ACHN (cell line): ENCODE measurements at places on chromosomes 5 and 9.
A peak's percentile ranks its signal among the peaks of the same experiment; 100 is the strongest.

- DNase-seq: no peak
These were observed 412.6 kb downstream of the DMRT2 start for GRCh38 chr9:1462626-1463308.

- no peak for DNase-seq
These were observed 136.3 kb downstream of the ASTN2 start for GRCh38 chr9:117278471-117279035.

DNA sequence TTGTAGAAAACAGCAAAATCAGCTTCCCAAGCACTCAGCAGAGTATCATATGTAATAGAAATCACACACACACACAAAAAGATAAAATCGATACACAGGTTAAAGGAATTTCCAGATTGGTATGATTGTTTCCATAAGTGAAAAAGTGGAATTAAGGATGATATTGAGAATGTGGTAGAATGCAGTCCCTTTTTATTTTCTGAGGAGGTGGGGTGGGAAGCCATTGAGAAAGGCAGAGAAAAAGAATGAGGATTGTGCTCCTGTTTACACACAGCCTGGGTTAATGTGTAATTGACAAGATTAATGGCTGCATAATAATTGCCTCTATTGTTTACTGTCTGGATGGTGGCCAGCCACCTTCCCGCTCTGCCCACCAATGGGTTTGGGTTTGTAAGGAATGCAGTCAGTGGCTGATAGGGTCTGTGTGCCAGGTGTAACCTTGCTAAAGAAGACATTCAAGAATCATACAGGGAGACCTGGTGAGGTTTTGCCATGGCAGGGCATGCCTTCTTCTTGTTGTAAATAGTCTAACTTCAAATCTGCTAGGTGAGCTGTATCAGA is 177.2 kb upstream of the MAP3K1 start:
- no peak for DNase-seq

- DNase-seq: peak; percentile 95
These were observed 255.2 kb upstream of the TNC start for GRCh38 chr9:115373000-115373709.

DNA sequence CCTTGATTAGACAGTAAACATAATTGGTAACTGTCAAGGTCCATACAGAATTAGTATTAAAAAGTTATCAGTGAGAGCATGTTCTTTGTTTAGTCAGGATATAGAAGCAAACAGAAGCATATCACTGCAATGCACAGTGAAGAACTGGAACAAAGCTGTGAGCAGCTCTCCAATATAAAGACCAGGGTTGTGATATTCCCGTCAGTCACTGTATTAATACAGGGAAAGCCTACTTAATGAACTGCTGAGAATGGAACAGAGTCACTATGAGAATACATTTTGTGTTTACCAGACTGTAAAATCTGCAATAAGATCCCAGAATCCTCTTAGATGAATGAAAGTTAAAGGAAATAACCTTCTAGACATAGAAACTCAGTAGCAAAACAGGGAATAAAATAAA is 58.2 kb downstream of the EFNA5 start:
- DNase-seq: no peak

- DNase-seq: no peak
These were observed 387.4 kb downstream of the CETN3 start for GRCh38 chr5:90022002-90022710.

DNA sequence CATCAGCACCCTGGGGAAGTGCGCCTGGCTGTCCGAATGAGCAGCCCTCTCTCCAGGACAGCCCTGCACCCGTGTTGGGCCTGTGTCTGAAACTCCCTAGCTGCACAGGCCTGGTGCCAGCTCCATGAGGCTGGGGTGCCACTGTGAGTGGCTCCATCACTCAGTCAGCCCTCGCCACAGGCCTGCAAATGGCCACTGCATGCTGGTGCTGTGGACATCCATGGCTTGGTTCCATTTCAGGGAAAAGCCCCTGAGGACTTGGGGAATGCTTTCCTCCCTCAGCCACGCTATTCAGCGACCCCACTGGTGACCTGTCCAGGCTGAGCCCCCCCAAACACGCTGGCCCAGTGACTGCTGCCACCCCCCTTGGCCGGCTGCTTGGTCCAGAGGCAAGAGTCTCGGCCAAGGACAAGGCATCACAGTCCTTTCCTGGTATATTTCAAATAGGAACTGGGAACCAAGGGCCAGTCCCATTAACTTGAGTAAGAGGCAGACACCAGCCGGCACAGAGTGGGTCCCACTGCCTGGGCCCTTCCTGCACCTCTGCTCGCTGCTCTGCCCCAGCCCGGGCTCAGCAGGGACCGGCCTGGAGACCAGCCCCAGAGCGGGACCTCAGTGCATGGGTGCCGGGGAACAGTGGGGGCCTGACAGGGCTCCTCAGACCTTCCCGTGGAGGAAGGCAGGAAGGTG is 181.3 kb downstream of the AUH start:
- DNase-seq: no peak

DNA sequence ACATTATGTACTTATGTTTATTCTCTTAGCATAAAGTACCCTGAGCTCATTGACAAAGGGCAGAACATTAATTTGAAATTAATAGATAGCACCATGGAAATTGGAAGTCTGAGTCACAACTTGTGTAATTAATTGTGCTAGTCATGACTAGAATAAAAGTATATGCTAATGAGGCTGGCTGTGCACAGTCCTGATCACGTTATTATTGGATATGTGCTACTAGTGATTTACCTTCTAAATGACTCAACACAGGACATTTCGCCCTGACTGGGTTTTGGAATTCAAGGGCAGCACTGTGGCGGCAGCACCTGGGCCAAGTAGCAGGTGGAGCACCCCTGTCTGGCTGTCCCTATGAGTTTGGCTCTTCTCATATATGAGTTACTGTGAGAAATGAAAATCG is 341.8 kb downstream of the ICE1 start:
- DNase-seq: no peak

GRCh38 chr5:115170134-115170928 is 623 bp upstream of the TRIM36 start:
- DNase-seq: no peak

DNA sequence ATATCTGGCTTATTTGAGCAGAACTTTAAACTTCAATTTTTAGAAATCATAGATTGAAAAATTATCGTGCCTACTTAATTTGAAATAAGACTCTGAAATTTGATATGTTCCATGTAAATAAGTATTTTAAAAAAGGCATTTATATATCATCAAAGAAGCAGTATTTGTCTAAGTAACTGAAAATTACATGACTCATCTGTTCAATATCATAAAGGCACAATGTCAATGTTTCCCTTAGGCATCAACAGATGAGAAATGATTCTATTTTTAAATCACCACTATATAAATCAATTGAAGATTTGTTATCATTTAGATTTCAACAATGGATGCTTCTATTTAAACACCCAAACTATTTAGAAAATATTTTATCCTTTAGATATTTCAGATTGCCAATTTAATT is 142.9 kb upstream of the POU5F2 start:
- DNase-seq: no peak

GRCh38 chr5:35063414-35063813 is 15.7 kb upstream of the AGXT2 start:
- no peak for DNase-seq

DNA sequence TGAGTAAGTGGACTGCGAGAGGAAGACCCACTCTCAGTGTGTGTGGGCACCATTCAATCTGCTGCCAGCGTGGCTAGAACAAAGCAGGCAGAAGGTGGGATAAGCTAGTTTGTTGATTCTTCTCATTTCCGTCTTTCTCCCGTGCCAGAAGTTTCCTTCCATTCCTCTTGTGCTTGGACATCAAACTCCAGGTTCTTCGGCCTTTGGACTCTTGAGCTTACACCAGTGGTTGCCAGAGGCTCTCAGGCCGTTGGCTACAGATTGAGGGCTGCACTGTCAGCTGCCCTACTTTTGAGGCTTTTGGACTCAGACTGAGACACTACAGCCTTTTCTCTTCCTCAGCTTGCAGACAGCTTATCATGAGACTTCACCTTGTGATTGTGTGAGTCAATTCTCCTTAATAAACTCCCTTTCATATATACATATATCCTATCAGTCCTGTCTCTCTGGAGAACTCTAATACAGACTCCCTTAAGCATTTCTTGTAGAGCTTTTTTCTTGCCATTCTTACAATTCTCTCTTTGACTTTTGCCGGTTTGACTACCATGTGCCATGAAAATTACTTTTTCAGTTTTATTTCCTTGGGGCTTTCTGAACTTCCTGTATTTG is 494.9 kb downstream of the PRR16 start:
- no peak for DNase-seq

DNA sequence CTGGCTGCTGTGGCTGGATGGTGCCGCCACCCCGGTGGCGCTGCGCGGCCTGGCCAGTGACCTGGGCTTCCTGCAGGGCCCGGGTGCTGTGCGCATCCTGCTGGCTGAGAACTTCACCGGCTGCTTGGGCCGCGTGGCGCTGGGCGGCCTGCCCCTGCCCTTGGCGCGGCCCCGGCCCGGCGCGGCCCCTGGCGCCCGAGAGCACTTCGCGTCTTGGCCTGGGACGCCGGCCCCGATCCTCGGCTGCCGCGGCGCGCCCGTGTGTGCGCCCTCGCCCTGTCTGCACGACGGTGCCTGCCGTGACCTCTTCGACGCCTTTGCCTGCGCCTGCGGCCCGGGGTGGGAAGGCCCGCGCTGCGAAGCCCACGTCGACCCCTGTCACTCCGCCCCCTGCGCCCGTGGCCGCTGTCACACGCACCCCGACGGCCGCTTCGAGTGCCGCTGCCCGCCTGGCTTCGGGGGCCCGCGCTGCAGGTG is 17.5 kb downstream of the CRB2 start:
- DNase-seq: no peak

DNA sequence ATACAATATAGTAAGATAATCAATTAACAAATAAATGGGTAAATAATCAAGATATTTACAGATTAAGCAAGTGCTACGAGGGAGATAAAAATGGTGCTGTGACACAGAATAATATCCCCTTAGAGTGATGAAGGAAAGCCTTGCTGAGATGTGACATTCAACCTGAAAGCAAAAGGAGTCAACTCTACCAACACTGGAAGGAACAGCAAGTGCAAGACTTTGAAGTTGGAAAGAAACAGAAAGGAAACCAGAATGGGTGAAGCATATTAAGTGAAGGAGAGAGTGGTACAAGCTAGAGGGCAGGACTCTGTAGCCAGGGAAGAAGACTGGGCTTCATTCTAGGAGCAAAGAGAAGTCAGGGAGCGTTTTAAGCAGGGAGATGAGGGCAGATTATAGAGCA is 12.2 kb upstream of the MEGF9 start:
- no peak for DNase-seq

DNA sequence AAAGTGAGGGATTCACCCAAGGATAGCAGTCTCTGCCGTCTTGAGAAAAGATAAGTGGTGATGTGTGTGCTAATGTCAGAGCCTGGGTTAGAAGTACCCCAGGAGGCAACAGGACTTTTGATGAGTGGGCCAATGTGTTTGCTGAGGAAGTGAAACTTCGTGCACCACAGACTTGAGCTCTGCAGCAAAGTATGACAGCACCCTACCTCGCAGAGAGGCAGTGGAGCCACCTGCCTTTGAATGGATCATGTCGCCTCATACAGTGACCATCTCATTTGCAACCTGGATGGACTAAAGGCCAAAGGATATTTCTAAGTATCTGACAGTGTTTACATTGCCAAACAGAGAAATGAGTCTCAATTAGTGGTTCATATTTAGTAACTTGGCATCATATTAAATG is 593.9 kb upstream of the GRAMD2B start:
- DNase-seq: no peak

GRCh38 chr5:158609333-158610050 is 490.2 kb downstream of the EBF1 start:
- no peak for DNase-seq

DNA sequence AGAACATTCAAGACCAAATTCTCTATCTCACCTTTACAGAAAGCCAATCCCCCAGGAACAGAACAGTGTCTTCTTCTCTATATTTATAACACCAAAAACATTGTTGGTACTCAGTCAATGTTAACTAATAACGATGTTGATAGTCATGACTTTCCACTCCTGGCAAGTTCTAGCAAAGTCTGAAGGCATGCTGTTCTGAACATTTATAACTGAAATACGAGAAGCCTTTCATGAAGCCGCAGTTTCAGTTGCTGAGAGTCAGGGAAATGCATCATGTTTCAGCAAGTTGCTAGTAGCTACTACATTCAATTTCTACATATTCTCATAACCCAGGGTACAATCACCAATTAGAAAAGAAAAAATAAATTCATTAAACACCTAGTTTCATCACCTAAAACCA is 301.4 kb downstream of the PDE4D start:
- peak; percentile 56 for DNase-seq

DNA sequence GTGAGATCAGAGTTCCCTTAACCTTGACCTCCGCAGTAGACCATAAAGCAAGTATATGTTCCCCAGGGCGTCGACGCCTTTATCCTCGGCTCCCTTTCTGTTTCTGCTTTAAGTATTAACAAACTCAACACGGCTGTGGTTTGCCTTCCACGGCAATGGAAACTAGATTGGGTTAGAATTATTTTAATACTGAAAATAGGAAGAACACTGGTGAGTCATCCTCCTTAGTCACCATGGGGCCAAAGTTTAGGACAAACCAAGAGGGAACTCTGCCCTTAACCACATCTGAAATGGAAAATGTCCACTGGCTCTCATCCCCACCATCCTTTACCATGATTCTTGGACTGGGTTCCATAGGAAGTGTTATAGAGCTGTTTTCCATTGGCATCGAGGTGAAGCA is 386.1 kb downstream of the ACTL7B start:
- DNase-seq: no peak

DNA sequence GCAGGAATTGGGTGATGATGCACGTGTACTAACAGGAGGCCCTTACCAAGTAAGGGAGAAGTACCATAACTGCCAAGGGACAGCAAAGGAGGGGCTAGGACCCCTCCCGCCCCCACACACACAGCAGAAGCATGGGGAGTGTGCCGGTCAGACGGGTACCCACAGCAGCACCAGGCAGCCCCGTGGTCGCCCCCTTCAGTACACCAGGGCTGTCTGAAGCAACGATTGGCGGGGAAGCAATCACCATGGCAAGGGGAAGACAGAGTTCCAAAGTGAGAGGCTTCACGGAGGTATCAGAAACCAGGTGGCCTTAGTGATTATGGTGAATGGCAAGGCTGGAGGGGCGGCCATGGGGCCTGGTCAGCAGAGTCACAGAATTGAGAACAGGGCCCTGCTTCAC is 72.2 kb downstream of the CAMSAP1 start:
- DNase-seq: no peak

GRCh38 chr5:67206929-67207328 is 10.3 kb upstream of the CD180 start:
- no peak for DNase-seq

DNA sequence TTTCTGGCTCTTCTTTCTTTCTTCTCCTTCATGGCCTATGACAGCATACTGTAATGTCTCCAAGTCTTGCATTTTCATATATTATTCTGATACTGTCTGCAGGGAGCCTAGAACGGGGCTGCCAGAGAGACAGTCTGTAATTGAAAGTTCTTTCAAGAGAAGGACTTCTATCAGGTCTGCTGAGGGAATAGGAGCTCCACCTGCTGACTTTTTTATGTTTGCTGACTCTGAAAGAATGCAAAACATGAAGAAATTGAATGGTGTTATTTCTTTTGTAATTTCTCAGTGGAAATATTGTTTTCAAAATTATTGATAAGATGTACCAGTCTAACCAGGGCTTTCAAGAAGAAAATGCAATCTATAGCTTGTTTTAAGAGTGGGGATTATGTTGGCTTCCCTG is 121.9 kb upstream of the RFX3 start:
- DNase-seq: no peak
